AG09319 (cell line): ENCODE measurements at places on chromosomes 11 and 22.

- DNase-seq, result no peak
Measured at GRCh38 chr11:126898802-126899201, 101.8 kb downstream of the KIRREL3 start.

- no peak for DNase-seq
Measured at GRCh38 chr11:8040261-8040920, 40.6 kb upstream of the TUB start.

- no peak for DNase-seq
Measured at GRCh38 chr11:33291004-33291777, 34.0 kb downstream of the HIPK3 start.

DNA sequence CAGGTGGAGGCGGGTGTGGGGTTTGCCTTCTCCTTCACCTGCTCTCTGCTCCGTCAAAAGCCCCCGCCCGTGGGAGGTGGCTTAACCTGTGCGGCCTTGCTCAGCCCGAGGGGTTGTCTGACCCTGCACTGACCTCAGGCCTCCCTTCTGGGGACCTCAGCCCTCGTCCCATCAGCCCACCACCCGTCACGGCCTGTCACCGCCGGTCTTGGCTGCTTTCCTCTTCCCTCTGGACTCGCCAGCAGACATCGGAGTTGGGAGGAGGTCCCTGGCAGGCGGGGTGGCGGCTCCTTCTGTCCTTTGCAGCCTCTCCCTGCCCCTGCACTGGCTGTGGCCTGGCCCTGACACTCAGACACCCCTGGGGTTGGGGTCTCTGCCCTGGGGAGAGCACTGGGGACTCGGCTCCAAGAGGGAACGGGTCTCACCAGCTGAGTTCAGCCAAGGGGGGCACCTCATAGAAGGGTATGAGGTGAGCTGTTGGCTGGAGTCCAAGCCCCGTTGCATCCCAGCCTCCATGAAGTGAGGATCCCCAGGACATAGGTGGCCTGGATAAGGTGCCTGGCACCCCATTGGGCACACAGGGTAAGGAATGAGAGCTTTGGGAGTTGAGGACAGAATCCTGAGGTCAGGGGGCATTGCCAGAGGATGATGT, 999.6 kb downstream of the BRD1 start:
- DNase-seq, result no peak

- DNase-seq, result no peak
Measured at GRCh38 chr22:29342577-29343312, 27.2 kb upstream of the RASL10A start.
